ENCODE measurements at places on chromosomes 6 and 20. TPM values are rescaled to one million over a fixed set of nuclear protein-coding genes. Genes with fewer than 3 reads are reported as not detected.
A peak's percentile ranks its signal among the peaks of the same experiment; 100 is the strongest.

Gene PROKR2
- total RNA-seq = not detected

- no peak overlapping the region for H3K27ac ChIP-seq
- H3K4me1 ChIP-seq = no peaks in the 10 kb centered on the region
- no peak for DNase-seq
- no peak overlapping the region for H3K4me3 ChIP-seq
- H3K27me3 ChIP-seq = peaks cover 6% of the 10 kb centered on the region
- H3K36me3 ChIP-seq = no peaks in the 10 kb centered on the region
Measured at GRCh38 chr6:99119109-99120031, 171.6 kb upstream of the FBXL4 start.

Gene ZFP57
- not detected for total RNA-seq

DNA sequence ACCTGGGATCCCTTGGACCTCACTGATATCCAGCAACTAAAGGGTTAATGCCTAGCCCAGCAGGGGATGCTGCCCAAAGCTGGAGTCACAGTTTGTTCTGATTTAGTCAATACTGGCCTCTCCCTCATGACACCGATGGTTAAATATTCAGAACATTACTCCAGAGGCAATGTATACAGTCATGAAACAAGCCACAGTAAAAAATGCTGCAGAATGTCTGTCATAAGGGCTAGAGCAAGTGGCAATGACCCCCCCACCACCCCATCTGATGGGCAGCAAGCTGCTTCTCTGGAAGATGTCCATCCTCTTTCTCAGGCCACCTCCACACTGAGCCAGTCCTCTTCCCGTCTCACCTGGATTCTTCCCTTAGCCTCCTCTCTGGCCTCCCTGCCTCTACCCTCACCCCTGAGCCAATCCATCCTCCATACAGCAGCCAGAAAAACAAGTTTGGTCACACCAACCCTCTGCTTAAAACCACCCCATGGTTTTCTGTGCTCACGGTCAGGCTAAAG is 99.0 kb upstream of the KCNG1 start:
- H3K27me3 ChIP-seq = peaks cover 24% of the 10 kb centered on the region
- H3K36me3 ChIP-seq = no peaks in the 10 kb centered on the region
- H3K27ac ChIP-seq = no peak overlapping the region
- H3K4me1 ChIP-seq = no peaks in the 10 kb centered on the region
- DNase-seq = no peak

DNA sequence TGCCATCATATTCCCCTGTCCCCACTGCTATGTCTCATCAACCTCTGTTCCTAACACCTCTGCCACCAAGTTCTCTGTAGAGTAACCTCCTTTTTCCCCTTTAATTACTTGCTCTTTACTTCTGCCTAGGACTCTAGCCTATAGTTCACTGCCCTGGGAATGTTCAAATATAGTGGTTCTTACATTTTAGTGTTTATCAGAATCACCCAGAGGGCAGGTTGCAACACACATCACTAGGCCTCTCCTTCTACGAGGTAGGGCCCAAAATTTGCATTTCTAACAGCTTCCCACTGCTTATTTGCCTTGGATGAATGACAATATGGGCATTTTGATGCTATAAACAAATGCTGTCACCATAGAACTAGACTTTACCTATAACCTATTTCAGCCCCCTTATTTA is 23.1 kb upstream of the C6orf141 start:
- no peak overlapping the region for H3K4me3 ChIP-seq
- peaks cover 10% of the 10 kb centered on the region for H3K4me1 ChIP-seq
- no peaks in the 10 kb centered on the region for H3K36me3 ChIP-seq
- DNase-seq = no peak

Gene PGC
- not detected for total RNA-seq

DNA sequence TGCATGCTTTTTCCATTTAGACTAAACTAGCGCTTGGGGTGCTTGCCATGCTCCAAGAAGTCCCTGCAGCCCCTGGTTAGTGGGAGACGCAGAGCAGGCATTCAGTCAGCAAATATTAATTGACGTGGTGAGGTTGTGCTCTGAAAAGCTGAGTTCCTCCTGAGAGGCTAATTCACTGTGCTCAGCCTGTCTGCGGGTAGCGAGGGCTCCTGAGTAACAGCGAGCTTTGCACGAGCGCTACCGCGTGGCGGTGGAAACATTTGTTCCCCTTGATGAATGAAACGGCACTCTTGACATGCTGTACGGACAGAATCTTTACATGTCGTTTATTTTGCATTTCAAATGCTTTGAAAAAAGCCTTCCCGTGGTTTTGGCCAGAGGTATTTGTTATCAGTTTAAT is 170.6 kb upstream of the AGPAT4 start:
- H3K27ac ChIP-seq = no peak overlapping the region
- no peaks in the 10 kb centered on the region for H3K36me3 ChIP-seq
- DNase-seq = no peak
- H3K4me3 ChIP-seq = no peak overlapping the region
- H3K4me1 ChIP-seq = peaks cover 13% of the 10 kb centered on the region
- H3K27me3 ChIP-seq = no peaks in the 10 kb centered on the region

Gene EPHA7
- total RNA-seq = 1.3 TPM

DNA sequence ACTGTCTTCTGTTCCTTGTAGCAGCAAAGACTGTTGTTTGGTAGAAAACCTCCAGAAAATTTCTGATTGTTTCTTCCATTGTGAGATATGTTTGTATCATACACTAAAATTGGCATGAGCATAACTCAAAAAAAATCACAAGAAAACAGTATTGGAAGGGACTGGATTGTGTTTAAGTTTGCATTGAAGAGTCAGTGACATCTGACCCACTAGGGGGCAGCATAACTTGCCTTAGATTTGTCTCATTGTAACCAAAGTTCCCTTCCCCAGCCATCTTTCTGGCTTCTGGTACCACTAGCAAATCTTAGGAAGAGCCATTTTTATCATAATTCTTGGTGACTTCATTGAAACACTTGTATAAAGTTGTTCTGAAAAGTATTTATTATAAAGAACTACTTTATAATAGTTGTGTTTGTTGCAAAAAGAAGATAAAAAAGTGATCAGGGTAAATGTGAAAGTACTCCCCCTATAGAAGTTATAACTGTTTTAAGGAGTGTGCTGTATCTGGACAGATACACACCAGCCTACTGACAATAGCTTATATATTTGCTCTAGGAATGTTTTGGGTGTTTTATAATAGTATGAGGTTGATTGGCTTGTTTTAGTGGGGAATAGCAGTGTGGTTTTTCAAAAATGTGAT is 7.7 kb downstream of the CSTF1 start:
- no peak overlapping the region for H3K27ac ChIP-seq
- peaks cover 89% of the 10 kb centered on the region for H3K36me3 ChIP-seq
- no peak overlapping the region for H3K4me3 ChIP-seq
- H3K4me1 ChIP-seq = peaks cover 8% of the 10 kb centered on the region

- no peak overlapping the region for H3K4me3 ChIP-seq
- H3K27me3 ChIP-seq = no peaks in the 10 kb centered on the region
- no peaks in the 10 kb centered on the region for H3K36me3 ChIP-seq
Measured at GRCh38 chr6:15879371-15880261, 216.8 kb upstream of the DTNBP1 start.

DNA sequence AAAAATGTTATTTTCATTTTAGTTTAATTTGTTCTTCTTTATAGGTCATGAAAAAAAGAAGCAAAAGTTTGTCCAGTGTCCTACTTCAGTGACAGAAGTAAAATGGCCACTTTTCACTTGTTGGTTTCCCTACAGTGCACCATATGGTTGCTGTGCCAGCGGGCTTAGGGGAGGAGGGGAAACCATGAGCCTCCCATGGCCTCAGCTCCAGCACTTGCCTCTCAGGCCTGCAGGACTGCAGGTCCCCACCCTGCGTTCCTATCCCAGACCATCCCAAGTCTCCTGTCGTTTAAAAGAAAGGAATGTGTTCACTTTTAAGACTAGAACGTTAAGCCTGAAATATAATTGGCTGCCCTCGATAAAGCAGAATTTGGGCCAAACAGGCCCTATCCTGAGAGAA is 210.0 kb upstream of the TAB2 start:
- no peaks in the 10 kb centered on the region for H3K27me3 ChIP-seq
- H3K27ac ChIP-seq = no peak overlapping the region
- DNase-seq = no peak
- H3K4me1 ChIP-seq = no peaks in the 10 kb centered on the region
- H3K4me3 ChIP-seq = no peak overlapping the region

Gene PNRC1
- total RNA-seq = 238 TPM

DNA sequence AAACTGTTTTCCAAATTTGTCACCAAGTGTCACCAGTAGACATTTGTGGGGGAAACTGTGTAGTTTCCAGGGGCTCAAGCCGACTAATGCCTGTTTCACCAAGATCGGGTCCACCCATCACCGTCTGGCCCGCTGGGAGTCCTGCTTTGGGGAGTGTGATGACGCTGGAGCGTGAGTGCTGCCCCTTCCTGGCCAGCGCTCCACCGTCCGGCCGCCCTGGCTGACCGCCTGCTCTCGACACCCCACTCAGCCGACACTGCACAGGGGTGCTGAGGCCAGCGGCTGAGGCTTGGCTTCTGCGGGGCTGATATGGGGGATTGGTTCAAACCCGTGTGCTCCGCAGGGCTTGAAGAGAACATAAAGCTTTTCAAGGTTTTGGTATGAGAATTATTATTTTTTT is 160.1 kb downstream of the SMOC2 start:
- H3K4me3 ChIP-seq = no peak overlapping the region
- no peaks in the 10 kb centered on the region for H3K4me1 ChIP-seq
- DNase-seq = peak; percentile 49
- H3K36me3 ChIP-seq = no peaks in the 10 kb centered on the region
- H3K27ac ChIP-seq = no peak overlapping the region
- peaks cover 3% of the 10 kb centered on the region for H3K27me3 ChIP-seq

Gene CDSN
- total RNA-seq = 16.3 TPM

- H3K36me3 ChIP-seq = no peaks in the 10 kb centered on the region
- H3K4me1 ChIP-seq = peaks cover 9% of the 10 kb centered on the region
- H3K27me3 ChIP-seq = no peaks in the 10 kb centered on the region
Measured at GRCh38 chr20:39893003-39893685, 795.9 kb downstream of the MAFB start.

Gene TSHZ2
- 10.2 TPM for total RNA-seq

GRCh38 chr6:167782698-167783517 is 43.8 kb upstream of the AFDN start:
- no peak overlapping the region for H3K4me3 ChIP-seq
- H3K4me1 ChIP-seq = peaks cover 9% of the 10 kb centered on the region
- no peaks in the 10 kb centered on the region for H3K36me3 ChIP-seq
- H3K27me3 ChIP-seq = no peaks in the 10 kb centered on the region
- DNase-seq = peak; percentile 24
- H3K27ac ChIP-seq = no peak overlapping the region

Gene GPSM3
- total RNA-seq = 5.3 TPM
